Fibroblast of skin of back (primary cell): ENCODE measurements at places on chromosomes 7 and 10.

DNA sequence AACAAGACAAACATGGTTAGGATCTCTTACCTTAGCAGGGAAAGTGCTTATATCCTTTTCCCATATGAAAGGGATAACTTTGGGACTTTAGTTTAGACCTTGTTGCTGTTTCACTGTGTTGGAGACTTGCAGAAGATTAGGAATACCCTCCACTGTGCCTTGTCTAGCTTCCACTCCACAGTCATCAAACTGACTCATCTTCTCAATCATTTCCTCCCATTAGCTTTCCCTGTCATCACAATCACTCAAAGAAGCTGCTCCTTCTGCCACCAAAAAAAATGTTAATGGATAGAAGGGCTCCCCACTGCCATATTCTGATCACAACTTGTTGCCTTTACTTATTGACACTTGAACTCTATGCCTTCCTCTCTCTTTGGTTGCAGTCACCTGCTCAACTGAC, 16.8 kb downstream of the GNG11 start:
- peak; percentile 34 for DNase-seq

DNA sequence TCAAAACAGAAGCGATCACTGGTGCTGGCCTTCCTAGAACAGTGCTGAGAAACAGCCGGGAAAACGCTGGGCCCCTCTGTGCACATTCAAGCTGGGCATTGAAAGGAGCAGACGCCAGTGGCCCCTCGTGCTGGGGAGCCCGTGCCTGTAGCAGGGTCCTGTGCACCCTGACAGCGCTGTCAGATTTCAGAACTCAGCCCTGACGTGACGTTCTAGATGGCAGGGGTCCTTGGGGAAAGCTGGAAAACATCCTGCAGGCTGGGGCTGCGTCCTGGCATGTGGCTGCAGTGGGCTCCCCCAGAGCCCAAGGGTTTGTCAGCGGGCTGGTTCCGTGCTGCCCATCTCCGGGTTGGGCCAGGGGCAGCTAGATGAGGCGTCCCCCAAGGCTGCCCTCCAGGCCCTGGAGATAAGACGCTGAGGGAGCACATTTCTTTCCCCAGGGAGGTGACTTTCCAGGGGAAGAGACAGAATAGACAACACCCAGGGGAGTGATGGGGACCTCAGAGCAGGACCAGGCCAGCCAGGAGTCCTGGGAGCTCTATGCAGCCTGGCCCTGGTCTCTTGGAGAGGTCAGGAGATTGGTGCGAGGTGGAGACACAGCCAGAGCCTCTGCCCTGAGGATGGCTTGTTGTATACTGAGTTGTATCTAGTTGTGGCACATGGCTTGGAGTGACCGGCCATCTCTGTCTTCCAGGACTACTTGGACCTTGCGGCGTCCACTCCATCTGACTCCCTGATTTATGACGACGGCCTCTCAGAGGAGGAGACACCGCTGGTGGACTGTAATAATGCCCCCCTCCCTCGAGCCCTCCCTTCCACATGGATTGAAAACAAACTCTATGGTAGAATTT, 12.1 kb upstream of the CSGALNACT2 start:
- no peak for DNase-seq

DNA sequence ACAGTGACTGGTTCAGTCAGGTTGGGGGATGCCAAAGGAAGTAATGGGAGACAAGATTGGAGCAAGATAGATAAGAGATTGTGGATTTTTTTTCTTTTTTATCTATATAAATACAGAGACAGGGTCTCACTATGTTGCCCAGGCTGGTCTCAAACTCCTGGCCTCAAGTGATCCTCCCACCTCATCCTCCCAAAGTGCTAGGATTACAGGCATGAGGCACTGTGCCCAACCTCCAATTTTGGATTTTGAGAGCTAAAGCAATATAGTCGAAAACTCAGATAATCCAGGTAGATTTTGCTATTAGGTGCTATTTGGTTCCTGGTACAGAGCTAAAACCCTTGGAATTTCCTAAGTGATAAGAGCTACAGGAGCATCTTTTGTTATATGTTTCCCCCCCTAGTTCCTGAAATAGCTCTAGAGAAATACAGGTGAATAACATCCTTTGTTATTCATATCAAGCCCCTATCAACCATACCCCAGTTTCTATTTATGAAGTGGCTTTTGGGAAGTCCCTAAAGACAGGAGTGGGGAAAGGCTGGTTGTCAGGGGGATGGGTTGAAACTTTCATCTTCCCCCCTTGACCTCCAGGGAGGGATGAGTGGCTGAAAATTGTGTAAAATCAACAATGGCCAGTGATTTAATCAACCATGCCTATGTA, 151.2 kb downstream of the CFTR start:
- DNase-seq = no peak

- DNase-seq = peak; percentile 56
These were observed 42.3 kb downstream of the NOC3L start for GRCh38 chr10:94320285-94320914.

DNA sequence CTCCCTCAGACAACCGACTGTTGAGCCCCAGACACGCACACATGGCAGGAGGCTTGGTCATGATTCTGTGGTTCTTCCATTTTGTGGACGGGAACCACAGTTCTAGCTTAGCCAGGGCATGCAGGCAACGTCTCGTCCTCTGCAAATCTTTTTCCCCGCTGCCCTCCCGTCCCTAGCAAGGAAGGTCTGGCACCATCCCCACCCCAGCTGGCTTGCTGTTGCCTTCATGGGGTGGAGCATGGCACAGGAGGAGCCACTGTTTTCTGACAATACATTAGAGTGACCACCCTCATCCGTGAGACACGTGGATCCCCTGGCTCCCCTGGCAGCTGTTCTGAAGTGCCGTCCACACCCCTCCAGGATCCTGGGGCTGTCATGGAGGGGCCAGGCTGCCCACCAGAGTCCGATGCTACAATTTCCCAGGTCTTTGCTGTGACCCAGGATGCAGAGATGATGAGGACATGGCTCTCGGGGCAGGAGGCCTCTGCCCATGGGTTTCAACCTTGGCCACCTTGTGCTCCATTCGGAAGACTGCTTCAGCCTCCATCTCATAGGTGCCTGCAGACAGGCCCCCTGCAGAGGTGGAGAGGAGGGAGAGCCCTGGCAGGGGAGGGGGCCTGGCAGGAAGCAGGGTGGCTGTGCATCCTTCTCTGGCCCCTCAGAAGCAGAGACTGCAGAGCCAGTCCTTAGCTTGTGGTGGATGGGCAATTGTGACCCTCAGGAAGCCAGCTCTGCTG, 233.6 kb downstream of the GLRX3 start:
- no peak for DNase-seq
